LHCN-M2 (cell line): ENCODE measurements at places on chromosomes 6 and 20. TPM values are rescaled to one million over a fixed set of nuclear protein-coding genes. Genes with fewer than 3 reads are reported as not detected.

FKBP1C gene
- 0.17 and 0.83 TPM in 2 replicates for total RNA-seq

SLC13A3 gene
- 0.17 TPM in 1 of 2 replicates, not detected in the other for total RNA-seq

FGD2 gene
- total RNA-seq, result not detected in 2 replicates

SNAP25 gene
- 0.58 and 1.1 TPM in 2 replicates for total RNA-seq

VIP gene
- 0.06 TPM in 1 of 2 replicates, not detected in the other for total RNA-seq

CCDC170 gene
- 0.06 TPM in 1 of 2 replicates, not detected in the other for total RNA-seq

RIPOR2 gene
- 0.64 and 1.7 TPM in 2 replicates for total RNA-seq

NOTCH4 gene
- 0.26 and 1.1 TPM in 2 replicates for total RNA-seq

PLTP gene
- total RNA-seq, result 7.2 and 10.3 TPM in 2 replicates

- no peak for DNase-seq
Measured at GRCh38 chr6:6395581-6396197, 75.2 kb upstream of the F13A1 start.

- DNase-seq, result no peak
Measured at GRCh38 chr20:48489046-48489463, 338.7 kb downstream of the PREX1 start.

- DNase-seq, result no peak
Measured at GRCh38 chr20:62186887-62187866, 4.3 kb downstream of the MTG2 start.

GRCh38 chr6:163667372-163668060 lies 253.0 kb downstream of the QKI start:
- DNase-seq, result peak; percentile 14

DNA sequence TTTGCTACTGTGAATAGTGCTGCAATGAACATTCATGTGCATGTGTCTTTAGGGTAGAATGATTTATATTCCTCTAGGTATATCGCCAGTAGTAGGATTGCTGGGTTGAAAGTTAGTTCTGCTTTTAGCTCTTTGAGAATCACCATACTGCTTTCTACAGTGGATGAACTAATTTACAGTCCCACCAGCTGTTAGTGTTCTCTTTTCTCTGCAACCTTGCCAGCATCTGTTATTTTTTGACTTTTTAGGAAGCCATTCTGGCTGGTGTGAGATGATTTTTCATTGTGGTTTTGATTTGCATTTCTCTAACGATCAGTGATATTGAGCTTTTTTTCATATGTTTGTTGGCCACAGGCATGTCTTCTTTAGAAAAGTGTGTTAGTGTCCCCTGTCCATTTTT lies 40.0 kb downstream of the PLG start:
- no peak for DNase-seq

GRCh38 chr6:162147281-162147680 lies 580.3 kb downstream of the PRKN start:
- DNase-seq, result no peak

DNA sequence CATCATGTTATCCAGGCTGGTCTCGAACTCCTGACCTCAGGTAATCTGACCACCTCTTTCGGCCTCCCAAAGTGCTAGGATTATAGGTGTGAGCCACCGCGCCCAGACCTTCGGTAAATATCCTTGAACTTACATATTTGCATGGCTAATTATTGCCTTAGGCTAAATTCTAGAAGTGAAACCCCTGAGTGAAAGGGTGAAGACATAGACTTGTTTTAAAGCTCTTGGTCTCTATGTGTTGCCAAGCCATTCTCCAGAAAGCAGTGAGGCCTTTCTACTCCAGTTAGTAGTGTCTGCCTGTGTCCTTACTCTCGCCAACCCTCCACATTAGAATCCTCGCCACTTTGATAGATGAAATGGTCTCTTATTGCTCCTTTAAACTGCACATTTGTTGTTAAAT lies 2.6 kb upstream of the NOTCH4 start:
- no peak for DNase-seq

GRCh38 chr20:54456423-54456822 lies 19.0 kb upstream of the DOK5 start:
- no peak for DNase-seq

GRCh38 chr6:81049425-81050042 lies 702.9 kb downstream of the TENT5A start:
- peak; percentile 6 for DNase-seq

- DNase-seq, result no peak
Measured at GRCh38 chr6:99333068-99333467, 16.4 kb downstream of the FAXC start.

GRCh38 chr6:121522265-121522664 lies 86.8 kb downstream of the GJA1 start:
- peak; percentile 99 for DNase-seq

DNA sequence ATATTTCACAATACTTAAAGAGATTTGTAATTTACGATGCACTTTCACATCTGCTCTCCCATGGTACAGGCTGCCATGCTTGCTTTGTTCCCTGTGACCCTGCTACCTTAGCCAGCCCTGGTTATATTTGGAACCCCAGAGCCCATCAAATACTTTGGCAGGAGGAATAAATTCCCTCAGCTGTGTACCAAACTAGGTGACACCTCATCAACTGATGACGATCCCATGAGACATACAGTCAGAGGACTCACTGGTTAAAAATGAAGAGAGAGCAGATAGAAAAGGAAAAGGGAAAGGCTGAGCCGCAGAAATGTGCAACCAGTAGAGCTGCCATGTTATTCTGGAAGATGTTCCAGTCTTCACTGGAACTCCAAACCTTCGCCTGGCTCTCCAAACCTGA lies 120.0 kb downstream of the SIM1 start:
- peak; percentile 88 for DNase-seq

DNA sequence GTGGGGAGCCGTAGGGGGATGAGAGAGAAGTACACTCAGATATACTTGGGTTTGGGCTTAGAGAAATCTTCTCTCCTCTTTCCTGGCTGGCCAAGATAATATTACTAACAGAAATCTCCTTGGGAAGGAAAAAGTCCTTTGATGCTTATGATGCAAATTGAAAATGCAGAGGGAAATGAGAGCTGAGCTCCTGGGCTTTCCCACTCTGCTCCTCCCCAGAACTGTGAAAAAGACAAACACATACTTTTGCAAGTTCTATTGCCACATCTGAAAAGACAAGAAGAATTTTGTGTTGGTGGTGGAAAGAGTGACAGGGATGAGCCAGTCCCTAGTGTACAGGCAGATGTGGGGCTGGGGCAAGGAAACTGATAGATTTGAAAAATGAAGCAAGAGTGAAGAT lies 185.9 kb downstream of the ANKRD60 start:
- DNase-seq, result no peak

DNA sequence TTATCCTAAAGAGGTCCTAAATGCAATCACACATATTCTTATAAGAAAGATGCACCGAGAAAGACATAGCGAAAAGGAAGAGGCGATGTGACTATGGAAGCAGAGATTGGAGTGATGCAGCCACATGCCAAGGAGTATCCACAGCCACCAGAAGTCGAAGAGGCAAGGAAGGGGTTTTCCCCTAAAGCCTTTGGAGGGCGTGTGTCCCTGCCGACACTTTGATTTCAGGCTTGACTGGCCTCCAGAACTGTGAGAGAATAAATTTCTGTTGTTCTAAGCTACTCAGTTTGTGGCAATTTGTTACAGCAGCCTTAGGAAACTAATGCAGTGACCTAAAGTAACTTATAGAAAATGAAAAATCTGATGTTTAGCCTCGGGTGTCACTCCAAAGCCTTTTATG lies 179.5 kb upstream of the CITED2 start:
- DNase-seq, result no peak

DNA sequence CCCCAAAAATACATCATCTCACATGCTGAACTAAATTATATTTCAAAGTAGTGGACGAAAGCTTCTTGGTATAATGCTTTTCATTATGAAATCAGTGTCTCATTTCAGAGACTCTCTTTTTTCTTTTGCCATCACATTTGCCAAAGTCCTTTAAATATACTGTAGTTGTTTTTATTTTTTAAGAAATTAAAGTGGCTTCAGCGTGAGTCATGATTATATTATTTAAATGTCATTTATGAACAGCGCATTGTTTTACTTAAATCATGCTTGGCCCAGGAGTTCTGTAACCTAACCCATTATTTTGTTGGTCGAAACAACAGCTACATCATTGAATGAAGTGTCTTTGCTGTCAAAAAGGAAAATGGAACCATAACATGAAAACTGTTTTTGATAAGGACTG lies 100.9 kb downstream of the CD109 start:
- no peak for DNase-seq

- no peak for DNase-seq
Measured at GRCh38 chr6:139903411-139904157, 529.1 kb upstream of the CITED2 start.

GRCh38 chr6:161128230-161128629 lies 136.7 kb downstream of the MAP3K4 start:
- DNase-seq, result no peak

- DNase-seq, result no peak
Measured at GRCh38 chr6:82172594-82172993, 75.0 kb downstream of the IBTK start.

GRCh38 chr20:38143646-38144554 lies 21.2 kb downstream of the TGM2 start:
- peak; percentile 93 for DNase-seq

- no peak for DNase-seq
Measured at GRCh38 chr6:146300521-146300920, 243.1 kb upstream of the RAB32 start.

DNA sequence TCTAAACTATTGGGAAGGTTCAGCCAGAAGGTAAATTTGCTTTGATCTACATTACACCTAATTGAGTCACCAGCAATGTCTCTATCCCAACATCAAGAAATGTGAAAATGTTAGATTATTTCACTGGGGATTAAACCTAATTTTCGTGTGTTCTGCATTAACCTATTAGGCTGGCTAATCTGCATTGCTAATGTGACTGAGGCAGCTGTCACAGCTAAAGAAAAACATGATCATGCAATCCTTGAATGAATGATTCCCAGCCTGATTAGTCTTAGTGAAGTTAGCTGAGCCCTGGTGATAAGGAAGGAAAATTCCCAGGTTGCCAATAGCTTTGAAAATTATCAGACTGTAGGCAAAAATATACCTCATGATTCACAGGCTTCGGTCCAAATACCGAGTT lies 135.3 kb downstream of the LINC00237 start:
- no peak for DNase-seq

- DNase-seq, result no peak
Measured at GRCh38 chr6:109892451-109893435, 85.4 kb upstream of the GPR6 start.

DNA sequence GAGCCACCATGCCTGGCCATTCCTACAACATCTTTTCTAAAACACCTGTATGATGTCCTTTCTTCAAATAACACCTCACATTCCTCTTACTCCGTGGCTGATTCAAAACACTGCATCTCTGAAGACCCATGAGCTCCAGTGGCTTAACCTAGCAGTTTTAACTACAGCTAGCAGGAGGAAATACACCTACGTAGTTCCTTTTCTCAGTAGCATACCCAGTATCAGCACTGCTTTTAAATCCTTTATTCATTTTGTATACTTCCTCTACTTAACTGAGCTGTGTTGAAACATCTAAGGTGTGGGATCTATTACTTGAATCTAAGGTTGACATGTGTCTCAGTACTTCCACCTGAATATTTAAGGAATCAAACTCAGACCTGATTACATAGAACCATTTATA lies 113.6 kb upstream of the CCDC28A start:
- DNase-seq, result no peak

DNA sequence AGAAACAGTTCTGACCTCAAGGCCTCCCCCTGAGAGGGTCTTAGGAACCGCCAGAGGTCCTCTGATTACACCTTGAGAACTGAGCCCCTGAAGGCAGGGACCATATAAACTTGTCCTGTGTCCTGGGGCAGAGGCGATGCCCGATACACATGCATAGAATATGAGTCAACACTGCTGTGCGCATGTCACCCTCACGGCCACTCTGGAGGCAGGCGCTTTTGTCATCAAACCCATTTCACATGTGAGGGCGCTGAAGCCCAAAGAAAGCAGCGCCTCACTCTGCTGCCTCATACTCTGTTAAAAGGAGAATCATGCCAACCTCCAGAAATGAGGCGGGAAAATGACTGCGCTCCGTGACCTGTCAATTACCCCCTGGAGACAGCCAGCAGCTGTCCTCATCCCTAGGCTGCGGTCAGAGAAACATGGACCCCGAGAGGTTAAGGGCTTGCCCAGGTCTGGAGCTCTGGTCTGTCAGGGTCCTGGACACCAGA lies 158.3 kb downstream of the GRM4 start:
- peak; percentile 34 for DNase-seq

DNA sequence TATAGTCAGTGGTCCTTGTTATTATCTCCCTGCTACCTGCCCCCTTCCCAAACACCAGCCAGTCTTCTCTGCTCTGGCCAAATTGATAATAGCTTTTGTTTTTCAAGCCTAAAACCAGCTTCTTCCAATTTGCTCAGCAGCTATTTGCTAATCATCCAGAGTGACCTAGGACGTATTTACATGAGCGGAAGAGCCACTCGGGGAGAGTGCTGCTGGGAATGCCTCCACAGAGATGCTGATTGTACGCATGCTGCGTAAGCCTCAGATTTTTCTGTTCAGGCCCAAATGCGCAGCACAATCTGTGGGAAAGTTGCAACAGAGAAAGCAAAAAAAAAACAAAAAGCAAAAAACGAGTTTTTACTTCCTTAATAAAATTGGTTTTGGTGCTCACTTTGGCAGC lies 24.4 kb upstream of the ID1 start:
- no peak for DNase-seq

DNA sequence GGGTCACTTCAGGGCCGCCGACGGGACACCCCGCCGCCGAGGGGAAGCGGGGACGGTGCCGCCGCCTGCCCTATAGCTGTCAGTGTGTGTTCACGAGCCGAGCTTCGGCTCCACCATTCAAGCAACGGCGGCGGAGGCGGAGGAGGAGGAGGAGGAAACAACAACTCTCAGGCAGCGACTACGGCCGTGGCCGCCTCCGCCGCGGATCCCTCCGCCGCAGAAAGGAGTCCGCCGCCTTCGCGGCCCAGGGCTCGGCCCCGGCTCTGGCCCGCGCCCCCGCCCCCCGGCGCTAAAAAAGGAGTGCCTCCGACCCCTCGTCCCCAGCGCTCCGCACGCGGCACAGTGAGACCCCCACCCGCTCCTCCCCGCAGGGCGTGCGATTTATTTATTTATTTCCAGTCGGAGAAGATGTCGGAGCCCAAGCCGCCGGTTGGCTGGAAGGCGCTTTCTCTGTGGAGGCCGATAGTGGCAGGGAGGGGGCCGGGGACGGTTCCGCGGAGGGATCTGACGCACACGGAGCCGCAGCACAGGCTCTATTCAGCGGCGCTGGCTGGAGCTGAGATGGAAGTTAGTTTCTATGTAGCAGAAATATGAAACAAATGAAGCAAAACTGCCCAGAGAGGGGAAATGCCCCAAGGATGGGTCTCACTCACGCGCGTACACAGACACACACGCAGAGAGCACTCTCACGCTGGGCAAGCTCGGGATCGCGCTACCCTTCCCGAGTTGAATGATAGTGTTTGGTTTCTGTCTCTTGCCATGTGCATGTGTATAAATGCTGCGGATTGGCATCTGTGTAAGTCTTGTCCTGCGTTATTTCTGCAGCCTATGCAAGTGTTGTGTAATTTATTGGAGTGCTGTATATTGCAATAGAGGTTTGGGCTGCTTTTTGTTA lies at the start of gene PHIP:
PHIP (minus strand) TSS at position 180 of the 895 bp plus-strand sequence. CDS start 186 bp downstream, outside the sequence.
- peak; percentile 96 for DNase-seq

DNA sequence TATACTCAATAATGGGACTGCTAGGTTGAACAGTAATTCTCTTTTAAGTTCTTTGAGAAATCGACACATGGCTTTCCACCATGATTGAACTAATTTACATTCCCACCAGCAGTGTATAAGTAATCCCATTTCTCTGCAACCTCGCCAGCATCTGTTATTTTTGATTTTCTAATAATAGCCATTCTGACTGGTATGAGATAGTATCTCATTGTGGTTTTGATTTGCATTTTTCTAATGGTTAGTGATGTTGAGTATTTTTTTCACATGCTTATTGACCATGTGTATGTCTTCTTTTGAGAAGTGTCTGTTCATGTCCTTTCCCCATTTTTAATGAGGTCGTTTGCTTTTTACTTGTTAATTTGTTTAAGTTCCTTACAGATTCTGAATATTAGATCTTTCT lies 66.5 kb downstream of the STK4 start:
- DNase-seq, result no peak
